ENCODE measurements at places on chromosomes 1 and 21.

DNA sequence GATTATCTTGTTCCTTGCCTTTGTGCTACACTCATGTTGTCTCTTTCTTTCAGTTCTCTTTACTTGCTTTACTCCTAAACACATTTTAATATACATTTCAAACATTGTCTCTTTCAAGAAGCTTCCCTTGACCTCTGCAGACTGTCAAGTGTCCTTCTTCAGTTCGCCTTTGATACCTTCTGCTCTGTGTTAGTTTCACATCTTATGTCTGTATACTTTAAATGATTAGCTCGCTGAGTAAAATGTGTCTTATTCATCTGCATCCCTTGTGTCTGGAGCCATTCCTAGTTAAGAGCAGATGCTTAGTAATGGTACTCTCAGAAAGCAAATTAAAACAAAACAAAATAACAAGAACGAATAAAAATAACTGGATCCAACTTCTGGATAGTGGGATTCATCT is 303.3 kb downstream of the S1PR1 start:
- no peak for DNase-seq

DNA sequence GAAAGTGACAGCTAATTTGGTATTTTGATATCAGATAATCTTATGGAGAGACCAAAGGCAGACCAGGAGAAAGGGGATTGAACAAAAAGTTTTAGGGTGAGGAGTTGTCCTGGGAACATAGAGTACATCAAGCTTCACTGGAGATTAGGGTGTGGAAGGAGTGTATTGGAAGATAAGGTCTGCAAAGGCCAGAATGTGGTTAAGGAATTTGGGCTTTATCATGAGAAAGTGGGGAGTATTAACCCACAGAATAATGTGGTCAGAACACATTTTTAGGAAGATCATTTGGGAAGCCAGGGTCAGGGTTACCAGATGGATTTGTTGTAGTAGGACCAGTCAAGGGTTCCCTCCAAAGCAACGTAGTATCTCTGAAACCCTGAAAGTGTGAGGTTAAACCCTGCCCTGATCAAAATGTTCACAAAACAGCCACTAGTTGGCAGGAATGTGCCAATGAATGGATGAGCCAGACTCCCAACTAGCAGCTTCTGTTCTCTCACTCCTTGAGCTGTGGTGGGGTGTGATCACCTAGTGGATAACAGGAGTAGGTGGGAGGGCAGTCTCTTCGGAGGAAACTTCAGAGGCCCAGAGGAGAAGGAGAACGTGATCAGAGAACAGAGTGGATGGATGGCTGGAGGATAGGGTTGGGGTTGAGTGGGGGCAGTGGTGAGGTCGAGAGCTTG is 35.8 kb downstream of the SLC2A1 start:
- DNase-seq, result peak; percentile 88

- no peak for DNase-seq
These were observed 30.2 kb upstream of the DISC1 start for GRCh38 chr1:231596337-231596791.

- DNase-seq, result no peak
These were observed 4.0 kb upstream of the S100A3 start for GRCh38 chr1:153553096-153553495.

DNA sequence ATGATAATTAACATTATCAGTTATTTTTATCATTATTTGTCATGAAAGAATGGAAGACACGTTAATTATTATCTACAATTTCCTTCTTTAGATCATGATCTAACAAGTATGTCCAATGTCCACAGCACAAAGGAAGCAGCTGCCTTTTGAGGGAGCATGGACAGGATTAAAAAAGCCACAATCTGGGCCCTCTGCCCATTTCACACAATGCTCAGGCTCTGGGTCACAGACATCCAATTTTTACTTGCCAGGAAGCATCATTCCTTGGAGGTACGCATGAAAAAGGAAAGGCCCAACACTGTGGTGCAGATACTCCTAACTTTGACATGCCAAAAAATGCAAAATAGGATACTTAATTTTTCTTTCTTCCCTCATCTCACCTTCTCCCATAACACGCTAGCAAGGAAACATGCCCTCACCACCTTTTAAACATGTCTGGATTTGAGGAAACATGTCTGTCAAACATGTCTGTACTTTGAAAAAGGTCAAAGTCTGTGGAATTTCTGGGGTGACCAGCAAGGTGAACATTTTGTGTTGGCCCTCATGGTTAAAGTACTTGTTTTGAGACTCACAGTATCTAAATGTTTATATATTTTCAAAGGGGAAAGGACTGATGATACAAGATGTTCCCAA is 40.0 kb downstream of the GADD45A start:
- DNase-seq, result no peak

GRCh38 chr21:19724081-19724480 is 1274.1 kb upstream of the NCAM2 start:
- no peak for DNase-seq

- peak; percentile 88 for DNase-seq
These were observed 7.8 kb downstream of the C1orf162 start for GRCh38 chr1:111481387-111482221.
